ENCODE measurements at places on chromosomes 2 and 18.

- DNase-seq = no peak
Measured at GRCh38 chr2:20533993-20534622, 87.2 kb downstream of the RHOB start.

DNA sequence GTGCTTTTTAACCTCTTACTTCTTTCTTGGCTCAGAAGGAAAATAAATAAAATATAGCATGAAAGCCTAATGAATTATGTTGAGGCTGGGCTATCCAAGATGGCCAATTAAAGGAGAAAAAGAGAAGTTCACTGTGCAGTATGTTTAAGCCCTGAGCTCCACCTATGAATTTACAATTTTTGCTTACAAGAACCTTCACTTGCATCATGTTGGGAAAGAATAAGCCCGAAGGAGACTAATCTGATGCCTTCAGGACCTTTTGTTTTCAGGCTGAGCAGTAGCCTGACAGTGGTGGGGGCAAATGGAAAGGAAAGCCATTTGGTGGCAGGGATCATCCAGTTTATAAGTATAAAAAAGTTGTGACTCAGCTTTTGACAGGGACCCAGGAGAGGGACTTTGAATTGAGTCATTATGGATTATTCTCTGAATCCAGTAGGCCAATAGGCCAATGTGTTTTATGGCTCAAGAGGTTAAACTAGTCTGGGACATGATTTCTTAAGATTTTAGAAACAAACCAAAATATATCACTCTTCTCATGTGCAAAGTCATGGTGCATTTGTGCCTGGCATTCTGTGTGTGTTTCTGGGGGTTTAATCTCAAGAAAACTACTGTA, 56.9 kb downstream of the E2F6 start:
- DNase-seq = no peak

GRCh38 chr2:191626497-191627151, 51.3 kb upstream of the NABP1 start:
- peak; percentile 70 for DNase-seq

- no peak for DNase-seq
Measured at GRCh38 chr2:118857677-118858484, 10.4 kb upstream of the EN1 start.

GRCh38 chr2:134869946-134870736, 31.7 kb downstream of the ACMSD start:
- DNase-seq = no peak

- no peak for DNase-seq
Measured at GRCh38 chr2:235848055-235848454, 320.1 kb downstream of the GBX2 start.

DNA sequence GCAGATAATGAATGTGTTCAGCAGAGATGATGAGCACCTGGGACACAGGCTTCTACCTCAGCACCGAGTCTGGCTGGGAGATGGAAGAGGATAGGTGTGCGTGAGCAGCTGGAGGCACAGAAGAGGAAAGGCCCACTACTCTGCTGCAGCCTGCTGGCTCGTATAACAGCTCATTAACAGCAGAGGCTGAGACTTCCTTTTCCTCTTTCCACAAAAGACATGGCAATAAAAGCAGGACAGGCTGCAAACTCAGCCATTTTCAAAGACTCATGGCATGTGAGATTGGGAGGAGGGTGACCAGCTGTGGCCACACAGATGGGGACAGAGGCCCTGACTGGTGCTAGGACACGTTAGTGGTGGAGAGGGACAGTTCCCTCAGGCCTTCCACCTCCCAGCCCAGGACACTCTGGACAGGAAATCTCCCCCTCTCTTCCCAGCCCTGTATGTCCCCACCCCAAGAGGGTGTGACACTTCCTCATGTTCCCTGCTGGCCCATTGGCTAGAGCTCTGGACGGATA, 60.3 kb downstream of the CACNB4 start:
- DNase-seq = no peak

GRCh38 chr2:177758591-177759371, 313.8 kb downstream of the PDE11A start:
- peak; percentile 40 for DNase-seq

- no peak for DNase-seq
Measured at GRCh38 chr2:46632349-46632748, 153.0 kb downstream of the TMEM247 start.

Measured in fibroblast of skin of left quadriceps (primary cell).